A549 treated with CpdA at 1 μM for 4 hours (cell line): ENCODE measurements at places on chromosomes 1 and 21. TPM values are rescaled to one million over a fixed set of nuclear protein-coding genes. Genes with fewer than 3 reads are reported as not detected.

CSF3R gene
- total RNA-seq = not detected in 5 replicates

TCP10L gene
- 0.45 to 0.91 TPM (median 0.59 TPM) in 5 replicates for total RNA-seq

PLD5 gene
- 0.94 to 2.5 TPM (median 1.4 TPM) in 5 replicates for total RNA-seq

LCE2B gene
- total RNA-seq = not detected in 5 replicates

SCMH1 gene
- 11.0 to 13.4 TPM (median 12.6 TPM) in 5 replicates for total RNA-seq

CLCA4 gene
- not detected in 5 replicates for total RNA-seq

TUFT1 gene
- total RNA-seq = 13.2 to 16.6 TPM (median 15.2 TPM) in 5 replicates

RAB42 gene
- total RNA-seq = 1.1 to 2.8 TPM (median 2.3 TPM) in 5 replicates

SLC22A15 gene
- total RNA-seq = 0.49 to 0.73 TPM (median 0.61 TPM) in 5 replicates

PRDM16 gene
- total RNA-seq = 0.08 to 0.44 TPM (median 0.36 TPM) in 5 replicates

FGR gene
- 0.05 to 0.08 TPM in 2 of 5 replicates, not detected in the others for total RNA-seq

RPL11 gene
- 1,243 to 1,564 TPM (median 1,402 TPM) in 5 replicates for total RNA-seq

PGBD2 gene
- 4.3 to 5.5 TPM (median 4.4 TPM) in 5 replicates for total RNA-seq

EDARADD gene
- total RNA-seq = 2.7 to 3.6 TPM (median 2.9 TPM) in 5 replicates

ZNF648 gene
- total RNA-seq = not detected in 5 replicates

FAM151A gene
- not detected in 5 replicates for total RNA-seq

SLC25A34 gene
- 0.20 to 0.45 TPM (median 0.35 TPM) in 5 replicates for total RNA-seq

LEFTY2 gene
- total RNA-seq = not detected in 5 replicates

PDC gene
- total RNA-seq = not detected in 5 replicates

PLA2G2D gene
- 0.03 TPM in 1 of 5 replicates, not detected in the others for total RNA-seq

KRTAP10-1 gene
- total RNA-seq = not detected in 5 replicates

PPIAL4G gene
- not detected in 5 replicates for total RNA-seq

PDXK gene
- total RNA-seq = 175 to 285 TPM (median 258 TPM) in 5 replicates

LCE1A gene
- not detected in 5 replicates for total RNA-seq

GJA9 gene
- 0.06 TPM in 1 of 5 replicates, not detected in the others for total RNA-seq

AGT gene
- total RNA-seq = 0.06 to 0.20 TPM (median 0.08 TPM) in 5 replicates

CD1E gene
- total RNA-seq = not detected in 5 replicates

TMEM82 gene
- total RNA-seq = not detected in 5 replicates

C1orf141 gene
- total RNA-seq = not detected in 5 replicates

LORICRIN gene
- not detected in 5 replicates for total RNA-seq

F5 gene
- total RNA-seq = 0.05 to 0.24 TPM (median 0.08 TPM) in 5 replicates

KRTAP12-2 gene
- not detected in 5 replicates for total RNA-seq
